Liver (tissue), 10 donors: ENCODE measurements at places on chromosomes 3 and 15. TPM values are rescaled to one million over a fixed set of nuclear protein-coding genes. Genes with fewer than 3 reads are reported as not detected.
A peak's percentile ranks its signal among the peaks of the same experiment; 100 is the strongest.

- DNase-seq: no peak
These were observed 29.1 kb upstream of the GOLIM4 start for GRCh38 chr3:168124791-168125190.

- no peak for DNase-seq
These were observed 334.1 kb downstream of the RBMS3 start for GRCh38 chr3:29614954-29615353.

- DNase-seq: no peak
These were observed 4.6 kb downstream of the ATP11B start for GRCh38 chr3:182797876-182798275.

DNA sequence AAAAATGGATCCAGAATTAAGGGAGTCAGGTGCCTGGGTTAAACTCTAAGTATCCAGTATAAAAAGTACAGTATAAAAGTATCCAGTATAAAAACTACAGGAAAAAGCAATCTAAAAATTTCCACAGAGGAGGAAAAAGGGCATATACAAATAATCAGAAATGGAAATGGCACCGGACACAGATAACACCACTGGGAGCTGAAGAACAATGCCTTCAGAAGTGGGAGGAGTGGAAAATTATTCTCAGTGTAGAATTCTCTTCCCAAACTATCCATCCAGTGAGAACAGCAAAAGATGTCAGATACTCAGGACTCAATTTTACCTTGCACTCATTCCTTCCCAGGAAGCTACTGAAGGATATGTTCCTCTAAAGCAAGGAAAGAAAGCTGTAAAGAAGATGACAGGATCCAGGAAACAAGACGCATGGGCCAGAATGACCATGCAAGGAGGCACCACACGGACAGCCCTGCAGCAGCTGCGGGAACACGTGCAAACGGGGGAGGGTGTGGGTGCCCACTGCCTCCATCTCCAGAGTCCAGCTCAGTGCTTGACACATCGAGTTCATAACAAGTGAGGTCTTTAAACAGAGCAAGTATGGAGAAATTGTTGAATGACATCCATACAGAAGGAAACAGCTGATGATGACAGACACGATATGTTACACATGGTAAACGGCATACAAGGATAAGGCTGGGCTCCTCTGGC, 68.5 kb downstream of the CHSY1 start:
- no peak for DNase-seq

GRCh38 chr15:60086681-60087429, 82.7 kb downstream of the FOXB1 start:
- DNase-seq: no peak

GRCh38 chr15:46126581-46126980, 491.8 kb downstream of the SQOR start:
- no peak for DNase-seq

- no peak for DNase-seq
These were observed 13.5 kb upstream of the FILIP1L start for GRCh38 chr3:100127792-100128191.

DNA sequence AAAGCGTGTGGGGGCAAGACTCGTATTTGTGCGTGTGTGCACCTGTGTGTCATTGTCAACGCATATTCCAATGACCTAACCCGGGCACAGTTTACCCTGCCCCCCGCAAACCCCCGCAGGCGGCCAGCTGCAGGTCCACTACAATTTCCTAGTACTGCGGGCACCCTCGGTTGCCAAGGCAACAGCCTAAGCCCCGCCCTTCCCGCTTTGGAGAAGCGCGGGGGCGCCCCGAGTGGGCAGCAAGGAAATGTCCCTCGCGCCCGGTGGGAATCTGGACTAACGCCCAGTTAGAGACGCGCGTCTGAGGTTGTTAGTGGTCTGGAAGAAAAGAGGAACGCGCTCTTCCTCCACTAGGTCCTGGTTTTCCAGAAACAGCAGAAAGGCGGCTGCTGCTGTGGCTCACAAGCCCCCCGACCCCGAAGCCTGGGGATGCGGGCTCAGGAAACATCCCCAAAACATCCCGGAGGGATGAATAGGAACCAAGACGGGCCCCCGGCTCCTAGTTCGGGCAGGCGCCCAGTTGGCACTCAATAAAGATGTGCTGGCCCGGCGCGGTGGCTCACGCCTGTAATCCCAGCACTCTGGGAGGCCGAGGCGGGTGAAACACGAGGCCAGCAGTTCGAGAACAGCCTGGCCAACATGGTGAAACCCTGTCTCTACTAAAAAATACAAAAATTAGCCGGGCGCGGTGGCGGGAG, 1.1 kb downstream of the ABHD14A start:
- DNase-seq: peak; percentile 68

DNA sequence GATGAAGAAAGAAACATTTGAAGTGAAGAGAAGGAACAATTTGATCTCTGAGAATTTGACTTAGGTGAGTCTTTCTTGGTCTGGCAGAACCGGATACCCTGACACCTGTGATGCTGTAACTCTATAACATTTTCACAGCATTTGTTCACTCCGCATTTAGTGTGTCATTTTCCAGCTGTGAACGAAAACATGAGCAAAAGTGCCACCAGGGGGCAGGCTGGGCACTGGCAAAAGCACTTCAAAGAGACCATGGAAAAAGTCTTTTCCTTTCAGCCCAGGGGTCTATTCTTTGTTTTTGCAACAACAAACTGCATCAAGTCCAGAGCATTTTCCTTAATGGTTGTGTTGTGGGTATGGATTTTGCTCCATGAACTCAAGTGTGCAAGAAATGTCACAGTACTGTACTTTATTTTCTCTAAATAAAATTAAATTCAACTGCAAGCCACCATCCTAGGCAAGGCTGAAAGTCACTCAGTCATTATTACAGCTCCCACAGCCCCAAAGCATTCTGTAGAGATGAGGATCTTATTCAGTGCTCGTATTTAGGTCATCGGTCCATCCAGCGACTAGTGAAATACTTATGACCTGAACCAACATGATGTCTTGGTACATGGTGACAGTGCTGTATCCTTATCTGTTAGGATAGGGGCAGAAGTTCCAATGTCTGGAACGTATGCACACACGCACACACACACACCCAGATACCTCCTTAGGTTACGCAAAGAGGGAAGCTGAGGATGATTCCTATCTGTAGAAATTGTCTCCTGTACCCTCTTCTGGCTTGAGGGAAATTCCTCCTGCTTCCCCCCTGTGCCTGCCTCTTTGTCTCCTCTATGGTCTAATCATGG, 125.5 kb downstream of the GADL1 start:
- peak; percentile 73 for DNase-seq

DNA sequence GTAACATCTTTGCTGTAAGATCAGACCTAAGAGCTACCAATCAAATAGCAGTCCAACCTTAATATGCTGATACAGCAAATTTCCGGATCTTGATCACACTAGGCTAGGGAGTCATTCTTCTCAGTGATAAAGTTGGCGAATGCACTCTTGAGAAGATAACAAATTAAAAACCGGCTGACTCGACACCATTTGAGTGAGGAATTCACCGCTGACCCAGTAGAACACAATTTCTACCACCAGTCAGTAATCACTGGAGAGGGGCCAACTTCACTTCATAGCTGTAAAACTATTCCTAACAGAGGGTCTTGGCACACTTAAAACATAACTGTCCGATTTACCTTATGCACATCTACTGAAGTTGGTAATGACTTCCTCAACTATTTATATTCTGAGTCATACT, 47.2 kb downstream of the MEIS2 start:
- DNase-seq: no peak

GRCh38 chr3:111311126-111311525, 230.9 kb upstream of the CD96 start:
- DNase-seq: no peak

The PLXND1 gene
- total RNA-seq: 50.2 TPM

The DNAJA4 gene
- 2.9 TPM for total RNA-seq

The TRH gene
- 0.28 TPM for total RNA-seq

The TIMP4 gene
- 1.7 TPM for total RNA-seq

The EOMES gene
- total RNA-seq: 0.75 TPM
